ENCODE measurements at places on chromosomes 6 and 20. TPM values are rescaled to one million over a fixed set of nuclear protein-coding genes. Genes with fewer than 3 reads are reported as not detected.

DNA sequence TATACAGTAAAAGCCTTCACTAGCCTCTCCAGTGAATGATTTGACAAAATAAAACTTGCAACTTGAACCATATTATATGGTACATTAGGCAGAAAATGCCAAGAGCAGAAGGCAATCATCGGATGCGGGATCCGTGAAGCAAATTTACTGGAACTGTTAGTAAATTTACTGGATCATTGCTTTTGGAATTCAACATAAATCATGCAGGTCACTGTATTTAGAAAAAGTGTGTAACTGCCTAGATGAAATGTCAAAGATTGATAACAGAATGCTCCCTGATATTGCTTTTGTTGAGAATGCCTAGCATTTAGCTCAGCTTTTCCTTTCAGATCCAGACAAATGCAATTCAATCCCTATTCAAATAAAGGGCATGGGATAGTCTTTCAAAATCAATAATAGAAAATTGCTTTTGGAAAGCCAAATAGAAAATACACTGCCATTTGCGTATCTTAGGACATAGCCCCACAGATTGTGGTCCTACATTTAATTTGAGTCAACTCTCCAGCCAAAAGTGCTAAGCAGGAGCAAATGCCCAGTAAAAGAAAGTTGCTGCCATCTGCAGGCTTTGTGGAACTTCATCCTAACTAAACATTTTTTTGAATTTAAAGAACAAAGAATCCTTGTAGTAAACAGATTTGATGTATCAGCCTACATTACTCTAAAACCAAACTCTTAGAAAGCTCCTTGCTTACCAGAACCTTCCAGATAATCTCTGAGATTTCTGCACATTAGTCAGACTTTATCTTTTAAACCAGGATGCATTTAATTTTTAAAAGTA lies 109.5 kb upstream of the HSF2 start:
- peak; percentile 9 for DNase-seq

DNA sequence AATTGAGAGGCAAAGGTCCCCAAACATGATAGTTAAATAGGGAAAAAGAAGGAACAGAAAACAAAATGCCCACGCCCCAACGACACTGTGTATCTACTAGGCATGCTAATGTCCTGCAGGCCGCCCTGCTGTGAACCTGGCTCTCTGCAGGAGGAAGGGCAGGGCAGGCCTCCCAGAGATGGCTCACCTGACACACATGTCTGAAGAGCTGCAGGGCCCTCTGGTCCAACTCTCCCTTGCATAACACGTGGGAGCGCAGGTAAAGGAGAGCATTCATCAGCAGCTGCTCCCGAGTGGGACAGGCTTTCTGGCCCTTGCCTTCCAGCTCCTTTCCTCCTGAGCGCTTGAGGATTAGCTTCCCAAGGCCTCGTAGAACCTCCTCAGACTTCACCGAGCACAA lies 53.7 kb upstream of the LYRM2 start:
- no peak for DNase-seq

DNA sequence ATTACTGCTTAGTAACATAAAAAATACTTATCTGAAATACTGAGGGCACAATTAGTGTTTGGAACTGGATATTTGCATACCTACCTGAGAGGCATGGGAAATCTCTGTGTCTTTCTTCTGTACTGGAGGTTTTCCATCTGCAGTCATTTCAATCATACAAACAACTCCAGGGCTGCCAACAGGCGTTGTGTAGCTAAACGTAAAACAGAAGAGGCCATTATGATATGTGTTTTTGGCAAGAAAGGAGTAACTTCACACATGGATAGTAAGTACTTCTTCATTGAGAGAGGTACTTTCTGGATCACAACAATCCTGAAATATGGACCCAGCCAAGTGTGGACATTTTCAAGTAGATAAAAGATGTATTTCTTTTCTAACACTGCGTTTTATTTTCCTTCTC lies 363.4 kb downstream of the PHF3 start:
- no peak for DNase-seq

DNA sequence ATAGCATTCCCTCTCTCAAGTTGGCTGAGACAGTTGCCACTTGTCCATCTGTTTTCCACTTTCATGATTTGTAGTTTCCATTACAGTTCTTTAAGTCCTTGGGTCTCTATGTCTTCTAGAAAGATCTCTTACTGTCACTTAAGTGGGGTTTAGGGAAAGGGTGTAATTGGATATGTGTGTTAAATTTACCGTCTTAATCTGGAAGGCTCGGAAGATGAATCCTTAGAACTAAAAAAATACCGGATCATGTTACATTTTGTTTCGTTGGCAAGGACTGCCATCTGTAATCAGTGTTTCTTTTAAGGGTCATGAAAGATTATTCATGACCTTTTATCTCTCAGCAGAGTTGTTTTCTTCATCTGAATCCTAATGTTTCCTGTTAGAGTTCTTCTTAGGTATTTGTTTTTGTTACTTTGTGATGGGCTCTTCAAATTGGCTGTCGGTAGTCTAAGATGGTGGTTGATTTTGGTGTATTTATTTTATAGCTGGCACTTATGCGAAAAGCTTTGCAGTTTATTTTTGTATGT lies 21.8 kb upstream of the BTBD3 start:
- peak; percentile 29 for DNase-seq

The DEFB124 gene
- total RNA-seq = not detected

The GGTLC1 gene
- total RNA-seq = not detected

The RRAGD gene
- 1.8 TPM for total RNA-seq

Measured in fibroblast of lung (primary cell).